ENCODE measurements at places on chromosomes 11 and 22. TPM values are rescaled to one million over a fixed set of nuclear protein-coding genes. Genes with fewer than 3 reads are reported as not detected.

BTBD18 gene
- total RNA-seq = not detected

OR51B2 gene
- not detected for total RNA-seq

- no peak for DNase-seq
- peaks cover 26% of the 10 kb centered on the region for H3K4me1 ChIP-seq
- H3K27me3 ChIP-seq = no peaks in the 10 kb centered on the region
- no peak overlapping the region for H3K27ac ChIP-seq
Observed at GRCh38 chr11:72389116-72389515, 45.2 kb downstream of the CLPB start.

DNA sequence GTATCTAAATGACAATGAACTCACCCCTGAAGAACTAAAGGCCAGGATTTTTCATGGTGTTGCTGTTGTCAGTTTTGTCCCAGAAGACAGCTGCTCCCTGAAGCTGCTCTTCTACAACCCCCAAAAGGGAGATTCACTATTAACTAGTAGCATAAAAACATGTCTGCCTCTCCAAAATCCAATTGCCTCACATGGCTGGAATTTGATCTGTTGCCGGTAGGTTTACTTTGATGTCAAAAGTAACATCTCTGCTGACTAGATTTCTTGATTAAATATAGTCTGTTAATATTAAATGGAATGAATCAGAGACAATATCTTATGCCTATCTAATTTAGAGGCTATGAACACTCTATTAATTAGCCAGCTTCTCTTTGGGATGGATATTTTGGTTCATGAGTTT, 425.4 kb downstream of the ETS1 start:
- no peak overlapping the region for H3K27ac ChIP-seq
- no peak overlapping the region for H3K4me3 ChIP-seq
- DNase-seq = no peak

PICALM gene
- 109 TPM for total RNA-seq

FOLH1 gene
- total RNA-seq = not detected

CDPF1 gene
- 11.7 TPM for total RNA-seq

GRCh38 chr11:86812981-86813380, 12.6 kb downstream of the PRSS23 start:
- DNase-seq = no peak
- H3K36me3 ChIP-seq = peaks cover 5% of the 10 kb centered on the region
- no peak overlapping the region for H3K4me3 ChIP-seq
- peaks cover 16% of the 10 kb centered on the region for H3K4me1 ChIP-seq
- H3K27me3 ChIP-seq = no peaks in the 10 kb centered on the region

PATL1 gene
- 36.6 TPM for total RNA-seq

GRCh38 chr11:40924915-40925314, 534.5 kb downstream of the LRRC4C start:
- DNase-seq = no peak
- no peaks in the 10 kb centered on the region for H3K36me3 ChIP-seq
- no peak overlapping the region for H3K27ac ChIP-seq
- H3K4me1 ChIP-seq = peaks cover 4% of the 10 kb centered on the region
- H3K4me3 ChIP-seq = no peak overlapping the region
- no peaks in the 10 kb centered on the region for H3K27me3 ChIP-seq

TMPRSS5 gene
- total RNA-seq = 8.6 TPM

IRF7 gene
- total RNA-seq = 10.2 TPM

DDB1 gene
- total RNA-seq = 329 TPM

DNA sequence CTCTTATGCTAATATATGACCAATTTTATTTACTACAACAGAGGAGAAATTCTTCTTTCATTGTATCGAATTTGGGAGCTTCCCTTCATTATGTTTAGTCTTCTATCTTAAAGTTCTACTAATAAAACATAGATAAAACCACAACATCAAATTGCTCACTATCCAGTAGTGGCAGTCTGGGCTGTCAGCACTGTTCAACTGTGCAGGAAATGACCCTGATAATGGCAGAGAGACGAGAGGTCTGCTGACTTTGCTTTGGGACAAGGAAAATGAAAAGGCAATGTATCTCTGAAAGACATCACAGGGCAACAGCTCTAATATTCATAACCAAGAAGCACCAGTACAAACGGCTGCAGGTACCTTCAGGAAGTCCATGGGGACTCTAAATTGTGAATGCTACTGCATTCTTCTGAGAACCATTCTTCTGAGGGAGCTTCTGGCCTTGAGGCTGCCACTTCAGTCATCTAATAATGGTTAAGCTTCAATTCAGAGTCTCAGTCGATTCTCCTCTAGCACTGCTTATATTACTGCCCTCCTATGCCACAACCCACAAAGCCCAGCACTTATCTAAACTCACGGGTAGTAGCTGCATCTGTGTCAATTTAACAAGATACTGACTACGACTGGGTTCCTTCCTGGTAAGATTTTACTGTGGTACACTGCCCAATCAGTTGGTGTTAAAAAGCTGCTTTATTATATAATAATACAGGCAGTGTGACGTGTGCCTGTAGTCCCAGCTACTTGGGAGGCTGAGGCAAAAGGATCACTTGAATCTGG, 44.2 kb downstream of the CKAP5 start:
- H3K27me3 ChIP-seq = no peaks in the 10 kb centered on the region
- peak overlapping the region; percentile 71 for H3K27ac ChIP-seq
- H3K4me1 ChIP-seq = no peaks in the 10 kb centered on the region
- DNase-seq = no peak
- H3K36me3 ChIP-seq = peaks cover 4% of the 10 kb centered on the region

DNA sequence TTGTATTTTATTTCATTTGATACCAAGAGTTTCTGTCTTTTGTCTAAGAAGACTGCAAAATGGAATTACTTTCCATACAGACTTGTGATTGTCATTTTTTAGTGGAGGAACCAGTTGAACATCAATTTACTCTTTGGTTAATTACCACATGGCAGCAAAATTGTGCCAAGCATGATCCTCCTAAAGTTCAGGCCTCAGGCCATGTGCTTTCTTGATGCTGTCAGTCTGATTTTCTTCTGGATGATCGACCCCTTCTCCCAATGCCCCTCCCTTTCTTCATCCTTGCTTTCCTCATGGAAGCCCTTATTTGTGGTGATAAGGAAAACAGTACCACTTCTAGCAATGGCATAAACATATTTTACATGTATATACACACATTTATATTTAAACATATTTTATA, 76.2 kb downstream of the SVIP start:
- H3K4me1 ChIP-seq = peaks cover 3% of the 10 kb centered on the region
- no peaks in the 10 kb centered on the region for H3K27me3 ChIP-seq
- DNase-seq = no peak

GRCh38 chr11:120950880-120951279, 73.0 kb upstream of the TBCEL start:
- no peaks in the 10 kb centered on the region for H3K36me3 ChIP-seq
- no peak for DNase-seq
- no peak overlapping the region for H3K27ac ChIP-seq
- peaks cover 22% of the 10 kb centered on the region for H3K27me3 ChIP-seq

GLB1L2 gene
- 15.4 TPM for total RNA-seq

GRCh38 chr11:92670308-92670890, 299.1 kb upstream of the MTNR1B start:
- H3K36me3 ChIP-seq = no peaks in the 10 kb centered on the region
- no peak for DNase-seq
- H3K4me1 ChIP-seq = peaks cover 35% of the 10 kb centered on the region
- no peak overlapping the region for H3K27ac ChIP-seq
- no peaks in the 10 kb centered on the region for H3K27me3 ChIP-seq
- H3K4me3 ChIP-seq = no peak overlapping the region

DNA sequence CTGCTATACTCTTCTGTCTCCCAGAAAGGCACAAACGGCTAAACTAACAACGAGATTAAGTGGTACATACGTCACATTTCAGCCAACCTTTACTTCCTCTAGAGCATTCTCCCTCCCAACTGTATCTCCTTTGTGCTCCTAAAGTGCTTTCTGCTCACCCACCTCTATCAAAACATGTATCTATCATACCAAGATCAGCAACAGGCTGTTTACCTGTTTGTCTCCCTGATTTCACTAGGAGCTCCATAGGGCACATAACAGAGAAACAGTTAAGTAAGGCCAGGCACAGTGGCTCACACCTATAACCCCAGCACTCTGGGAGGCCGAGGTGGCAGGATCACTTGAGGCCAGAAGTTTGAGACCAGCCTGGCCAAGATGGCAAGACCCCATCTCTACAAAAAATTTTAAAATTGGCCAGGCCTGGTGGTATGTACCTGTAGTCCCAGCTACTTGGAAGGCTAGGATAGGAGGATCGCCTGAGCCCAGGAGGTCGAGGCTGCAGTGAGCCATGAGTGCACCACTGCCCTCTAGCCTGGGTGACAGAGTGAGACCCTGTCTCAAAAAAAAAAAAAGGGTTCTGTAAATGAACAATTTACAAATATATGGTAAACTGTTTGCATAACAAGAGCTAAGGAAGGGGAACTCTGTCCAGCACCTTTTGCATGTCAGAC, 2.8 kb downstream of the NDUFC2 start:
- no peaks in the 10 kb centered on the region for H3K27me3 ChIP-seq
- peak overlapping the region; percentile 45 for H3K4me3 ChIP-seq
- peaks cover 42% of the 10 kb centered on the region for H3K4me1 ChIP-seq
- peaks cover 7% of the 10 kb centered on the region for H3K36me3 ChIP-seq
- DNase-seq = no peak

- no peak overlapping the region for H3K4me3 ChIP-seq
- H3K27ac ChIP-seq = no peak overlapping the region
- peaks cover 5% of the 10 kb centered on the region for H3K36me3 ChIP-seq
- peaks cover 11% of the 10 kb centered on the region for H3K27me3 ChIP-seq
- no peak for DNase-seq
Observed at GRCh38 chr11:44400431-44400830, 90.5 kb upstream of the ALX4 start.

OR51B5 gene
- not detected for total RNA-seq

- no peaks in the 10 kb centered on the region for H3K27me3 ChIP-seq
- no peak for DNase-seq
- H3K36me3 ChIP-seq = no peaks in the 10 kb centered on the region
- H3K4me1 ChIP-seq = peaks cover 4% of the 10 kb centered on the region
- H3K27ac ChIP-seq = no peak overlapping the region
Observed at GRCh38 chr11:1878137-1879031, 13.3 kb downstream of the PRR33 start.

DNA sequence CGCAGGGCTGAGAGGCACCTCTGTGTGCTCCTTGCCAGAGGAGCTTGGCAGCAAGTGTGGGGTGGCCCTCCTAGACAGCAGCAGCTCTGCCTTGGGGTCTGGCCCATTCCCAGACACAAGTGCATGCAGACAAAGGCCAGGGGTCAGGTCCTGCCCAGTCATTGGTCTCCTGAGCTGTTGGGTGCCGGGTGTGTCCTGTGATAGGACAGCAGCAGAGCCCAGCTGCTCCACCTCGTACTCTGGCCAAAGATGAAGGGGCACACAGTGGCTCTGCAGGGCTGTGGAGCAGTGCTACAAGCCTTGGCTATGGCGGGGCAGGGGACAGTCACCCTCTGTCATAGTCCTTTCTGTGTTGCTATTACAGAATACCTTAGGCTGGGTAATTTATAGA, 17.3 kb upstream of the OSBPL5 start:
- no peak for DNase-seq
- peaks cover under 1% of the 10 kb centered on the region for H3K27me3 ChIP-seq
- H3K4me3 ChIP-seq = no peak overlapping the region
- no peaks in the 10 kb centered on the region for H3K4me1 ChIP-seq

- H3K4me1 ChIP-seq = no peaks in the 10 kb centered on the region
- H3K27me3 ChIP-seq = no peaks in the 10 kb centered on the region
- no peak overlapping the region for H3K4me3 ChIP-seq
- peaks cover 6% of the 10 kb centered on the region for H3K36me3 ChIP-seq
Observed at GRCh38 chr11:130338667-130339066, 23.9 kb upstream of the ZBTB44 start.

GPHA2 gene
- total RNA-seq = not detected

MOGAT2 gene
- not detected for total RNA-seq

DNA sequence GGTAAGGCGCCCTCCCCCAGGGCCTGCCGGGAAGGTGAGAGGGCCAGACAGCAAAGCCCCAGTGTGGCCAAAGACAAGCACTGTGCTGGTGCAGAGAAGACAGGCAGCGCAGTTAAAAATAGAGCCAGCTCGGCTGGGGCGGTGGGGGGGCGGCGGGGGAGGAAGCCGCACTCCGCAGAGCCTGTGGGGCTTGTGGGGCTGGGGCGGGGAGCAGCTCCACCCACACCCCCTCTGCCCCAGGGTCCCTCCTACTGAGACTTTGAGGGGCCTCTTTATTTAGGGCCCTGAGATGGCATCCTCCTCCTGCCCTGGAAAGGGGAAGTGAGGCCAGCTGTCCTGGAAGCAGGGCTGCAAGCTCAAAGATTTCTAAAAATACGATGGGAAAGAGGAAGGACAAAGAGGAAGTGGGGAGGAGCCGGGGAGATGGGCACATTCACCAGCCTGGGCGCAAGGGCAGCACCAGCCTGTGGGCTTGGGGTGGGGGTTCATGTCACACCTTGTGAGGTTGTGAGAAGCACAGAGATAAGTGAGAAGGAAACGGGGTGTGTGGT, 2.6 kb downstream of the CYTH4 start:
- no peak overlapping the region for H3K27ac ChIP-seq
- DNase-seq = no peak
- peaks cover 27% of the 10 kb centered on the region for H3K27me3 ChIP-seq
- H3K4me3 ChIP-seq = no peak overlapping the region

GRCh38 chr11:88194990-88195389, 19.7 kb upstream of the RAB38 start:
- H3K36me3 ChIP-seq = peaks cover 11% of the 10 kb centered on the region
- no peak for DNase-seq
- no peak overlapping the region for H3K4me3 ChIP-seq
- no peaks in the 10 kb centered on the region for H3K4me1 ChIP-seq
- H3K27me3 ChIP-seq = no peaks in the 10 kb centered on the region
- no peak overlapping the region for H3K27ac ChIP-seq

GRCh38 chr22:50699001-50699755, 26.6 kb downstream of the SHANK3 start:
- H3K4me1 ChIP-seq = peaks cover 23% of the 10 kb centered on the region
- H3K27ac ChIP-seq = no peak overlapping the region
- H3K4me3 ChIP-seq = peak overlapping the region; percentile 85
- H3K27me3 ChIP-seq = no peaks in the 10 kb centered on the region

CALCA gene
- total RNA-seq = not detected

- peaks cover 3% of the 10 kb centered on the region for H3K36me3 ChIP-seq
- peaks cover 99% of the 10 kb centered on the region for H3K27me3 ChIP-seq
- no peak for DNase-seq
- H3K27ac ChIP-seq = no peak overlapping the region
Observed at GRCh38 chr11:44305470-44306051, 4.4 kb downstream of the ALX4 start.

GRCh38 chr22:47654922-47655491, 892.6 kb downstream of the TBC1D22A start:
- no peaks in the 10 kb centered on the region for H3K4me1 ChIP-seq
- peaks cover 14% of the 10 kb centered on the region for H3K27me3 ChIP-seq
- H3K27ac ChIP-seq = no peak overlapping the region
- DNase-seq = no peak
- no peak overlapping the region for H3K4me3 ChIP-seq
- H3K36me3 ChIP-seq = no peaks in the 10 kb centered on the region

- DNase-seq = peak; percentile 68
- no peak overlapping the region for H3K27ac ChIP-seq
- no peaks in the 10 kb centered on the region for H3K36me3 ChIP-seq
- H3K4me3 ChIP-seq = no peak overlapping the region
- peaks cover 39% of the 10 kb centered on the region for H3K27me3 ChIP-seq
Observed at GRCh38 chr11:75233754-75234172, 6.8 kb upstream of the TPBGL start.

All from neural crest cell (in vitro differentiated cells).